Posterior cingulate gyrus (tissue), 11 donors: ENCODE measurements at places on chromosomes 16 and 17.

DNA sequence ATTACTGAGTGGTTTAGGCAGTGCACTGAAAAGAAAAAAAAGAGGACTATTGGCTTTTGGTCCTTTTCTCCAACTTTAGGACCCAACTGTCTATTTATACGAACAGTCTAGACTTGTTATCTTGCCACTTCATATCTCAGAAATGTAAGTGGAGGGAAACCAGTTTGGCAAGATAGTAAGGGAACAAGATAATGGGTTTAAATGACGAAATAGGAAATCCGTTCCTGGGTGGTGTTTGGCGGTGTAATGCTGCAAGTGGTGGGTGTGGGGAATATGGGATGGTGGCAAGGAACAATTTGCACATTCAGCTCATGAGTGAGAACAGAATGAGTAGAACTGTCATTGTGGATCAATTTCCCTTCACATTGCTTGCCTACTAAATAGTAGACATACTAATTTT lies 44.7 kb downstream of the GRB7 start:
- no peak for DNase-seq

DNA sequence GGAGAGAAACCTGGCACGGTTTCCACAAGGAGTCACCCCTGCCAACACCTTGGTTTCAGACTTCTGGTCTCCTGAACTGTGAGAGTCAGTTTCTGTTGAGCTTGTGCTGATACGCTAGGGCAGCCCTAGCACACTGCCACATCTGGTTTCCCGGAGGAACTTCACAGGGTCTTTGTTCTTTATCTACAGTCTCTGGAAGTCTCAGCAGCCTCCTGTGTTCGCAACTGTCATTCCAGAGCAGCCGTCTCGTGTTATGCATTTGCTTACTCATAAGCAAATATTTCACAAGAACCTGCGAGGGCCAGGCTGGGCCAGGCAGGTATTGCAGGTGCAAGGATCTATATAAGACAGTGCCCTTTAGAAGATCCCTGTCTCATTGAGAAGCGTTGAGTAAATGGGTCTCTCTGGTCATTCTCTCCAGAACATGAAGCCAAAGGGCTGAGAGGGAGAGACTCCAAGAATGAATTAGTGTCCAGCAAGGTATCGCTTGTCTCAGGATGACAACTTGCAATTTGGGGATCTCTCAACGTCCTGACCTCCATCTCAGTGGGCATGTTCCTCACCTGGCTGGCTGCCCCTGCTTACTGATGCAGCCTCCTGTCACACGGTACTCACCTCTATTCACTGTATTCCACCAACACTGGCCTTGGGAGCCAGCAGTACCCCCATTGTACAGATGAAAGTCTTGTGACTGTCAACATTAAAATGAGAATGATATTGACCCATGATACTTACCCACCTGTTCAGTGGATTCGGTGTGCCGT lies 141.2 kb downstream of the WWOX start:
- DNase-seq: no peak

DNA sequence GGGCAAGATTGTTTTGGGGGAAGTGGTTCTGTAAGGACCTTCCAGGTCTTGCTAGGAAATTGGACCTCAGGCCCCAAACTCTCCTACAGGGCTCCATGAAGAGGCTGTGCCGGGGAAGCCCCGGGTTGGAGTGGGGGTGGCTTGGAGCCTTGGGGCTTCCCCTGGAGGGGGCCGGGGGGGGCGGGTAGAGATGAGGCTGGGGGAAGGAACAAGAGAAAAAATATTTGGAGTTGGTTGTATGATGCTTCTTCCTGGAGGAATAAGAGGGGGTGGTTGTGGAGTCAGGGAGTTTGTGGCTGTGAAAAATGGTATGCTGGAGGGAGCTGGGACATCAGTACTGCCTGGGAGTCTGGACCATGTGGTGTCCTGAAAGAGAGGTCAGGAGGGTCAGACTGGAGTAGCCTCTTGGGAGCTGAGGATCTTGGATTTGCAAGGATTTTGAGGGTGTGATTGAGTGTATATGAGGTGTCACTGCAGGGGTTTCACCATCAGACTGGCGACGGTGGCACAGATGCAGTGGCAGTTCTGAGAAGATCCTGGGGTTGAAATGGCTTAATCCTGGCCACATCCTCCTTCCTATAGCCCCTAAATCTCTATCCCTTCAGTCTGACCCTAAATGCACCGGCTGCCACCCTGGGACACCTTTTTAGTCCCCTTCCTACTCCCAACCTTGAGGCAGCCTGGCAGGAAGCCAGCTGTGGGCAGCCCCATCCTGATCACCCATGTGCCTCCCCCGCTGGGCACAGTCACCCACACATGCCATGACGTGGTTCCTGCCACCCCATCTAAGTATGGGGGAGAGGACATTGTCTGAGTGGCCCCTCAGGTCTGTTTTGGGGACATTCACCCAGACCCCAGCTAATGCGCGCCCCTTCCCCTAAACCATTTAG lies 10.9 kb downstream of the RARA start:
- DNase-seq: no peak

- DNase-seq: no peak
These were observed 136.6 kb upstream of the CIBAR2 start for GRCh38 chr16:85248857-85249256.

GRCh38 chr16:88672776-88673175 lies 9.9 kb upstream of the MVD start:
- no peak for DNase-seq
